SIG-M5 (cell line): ENCODE measurements at places on chromosomes 12 and 14.

GRCh38 chr14:92731622-92732115 lies 16.8 kb downstream of the LGMN start:
- DNase-seq = no peak

GRCh38 chr12:101877806-101878242 lies 444 bp downstream of the DRAM1 start:
- DNase-seq = no peak

DNA sequence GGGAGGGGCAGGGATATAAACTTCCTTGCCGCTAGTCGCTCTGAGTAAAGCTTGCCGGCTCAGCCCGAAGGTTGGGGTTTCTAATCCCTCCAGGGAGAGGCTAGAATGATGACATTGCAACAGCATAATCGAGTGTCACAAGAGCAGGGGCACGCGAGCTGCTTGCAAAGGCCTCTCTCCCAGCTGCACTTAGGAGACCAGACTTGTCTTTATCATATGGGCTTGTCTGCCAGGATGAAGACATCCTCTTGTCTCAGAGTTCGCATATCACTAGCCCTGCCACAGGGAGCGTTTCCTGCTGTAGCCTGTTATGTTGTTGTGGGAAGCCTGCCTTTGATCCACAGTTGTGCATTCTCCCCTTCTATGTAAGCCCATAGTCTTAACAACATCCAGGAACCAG lies 180.0 kb downstream of the ESR2 start:
- no peak for DNase-seq

GRCh38 chr12:106380954-106381353 lies 23.4 kb downstream of the POLR3B start:
- DNase-seq = no peak

GRCh38 chr12:108611884-108612415 lies 14.1 kb upstream of the TMEM119 start:
- no peak for DNase-seq

DNA sequence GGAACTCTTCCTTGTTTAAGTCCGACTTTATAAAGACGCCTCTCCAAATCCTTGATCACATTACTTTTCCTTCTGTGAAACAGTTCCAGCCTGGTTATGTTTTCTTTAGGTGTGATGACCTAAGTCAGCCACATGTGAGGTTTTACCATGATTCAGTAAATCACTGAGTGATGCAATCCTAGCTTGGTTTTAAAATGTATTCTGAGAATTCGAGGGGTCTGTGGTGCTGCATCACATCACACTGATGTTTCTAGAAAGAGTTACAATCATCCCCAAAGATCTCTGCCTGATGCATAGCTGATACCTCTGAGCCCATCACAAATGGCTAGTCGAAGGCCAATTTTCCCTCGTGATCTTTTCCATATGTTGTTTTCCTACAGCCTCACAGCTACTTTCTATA lies 152.7 kb downstream of the ANO2 start:
- DNase-seq = no peak

GRCh38 chr12:51836041-51836826 lies 12.3 kb downstream of the FIGNL2 start:
- DNase-seq = no peak

DNA sequence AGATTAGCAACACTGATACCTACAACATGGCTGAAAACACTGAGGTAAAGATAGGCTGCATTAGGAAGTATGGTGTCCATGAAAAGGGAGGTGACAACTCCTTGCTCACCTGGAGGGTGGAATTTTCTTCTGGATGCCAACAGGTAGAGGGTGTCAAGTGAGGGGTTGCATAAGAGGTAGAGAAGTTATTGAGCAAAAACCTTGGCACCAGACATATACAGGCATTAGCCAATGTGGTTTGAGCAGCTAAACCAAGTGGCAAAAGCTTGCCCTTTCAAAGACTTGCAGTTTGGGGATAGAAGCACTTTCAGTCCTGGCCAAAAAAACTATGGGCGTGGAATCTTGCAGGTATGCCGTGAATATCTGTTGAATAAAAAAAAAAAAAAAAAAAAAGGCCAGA lies 3.8 kb downstream of the RITA1 start:
- DNase-seq = no peak

DNA sequence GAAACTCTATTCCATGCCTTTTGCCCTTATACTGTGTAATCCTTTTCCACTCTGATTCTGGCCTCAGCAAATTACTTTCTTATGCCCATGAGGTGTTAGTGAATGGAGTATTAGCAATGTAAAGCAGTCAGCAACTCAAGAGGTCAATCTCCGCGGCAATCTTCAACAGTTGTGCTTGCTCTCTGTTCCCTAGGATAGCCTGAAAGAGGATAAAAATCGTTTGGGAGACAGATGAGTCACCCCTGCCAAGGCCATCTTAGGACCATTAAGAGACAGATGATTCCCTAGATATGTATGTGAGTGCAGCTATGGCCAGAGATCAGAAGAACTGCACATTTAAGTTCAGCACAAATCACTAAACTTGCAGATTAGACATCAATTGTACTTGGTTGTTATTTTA lies 1145.8 kb downstream of the GALC start:
- no peak for DNase-seq

- no peak for DNase-seq
These were observed 85.1 kb downstream of the DRAM1 start for GRCh38 chr12:101962486-101962885.

- DNase-seq = no peak
These were observed 69.5 kb downstream of the TMEM132C start for GRCh38 chr12:128336204-128337070.

DNA sequence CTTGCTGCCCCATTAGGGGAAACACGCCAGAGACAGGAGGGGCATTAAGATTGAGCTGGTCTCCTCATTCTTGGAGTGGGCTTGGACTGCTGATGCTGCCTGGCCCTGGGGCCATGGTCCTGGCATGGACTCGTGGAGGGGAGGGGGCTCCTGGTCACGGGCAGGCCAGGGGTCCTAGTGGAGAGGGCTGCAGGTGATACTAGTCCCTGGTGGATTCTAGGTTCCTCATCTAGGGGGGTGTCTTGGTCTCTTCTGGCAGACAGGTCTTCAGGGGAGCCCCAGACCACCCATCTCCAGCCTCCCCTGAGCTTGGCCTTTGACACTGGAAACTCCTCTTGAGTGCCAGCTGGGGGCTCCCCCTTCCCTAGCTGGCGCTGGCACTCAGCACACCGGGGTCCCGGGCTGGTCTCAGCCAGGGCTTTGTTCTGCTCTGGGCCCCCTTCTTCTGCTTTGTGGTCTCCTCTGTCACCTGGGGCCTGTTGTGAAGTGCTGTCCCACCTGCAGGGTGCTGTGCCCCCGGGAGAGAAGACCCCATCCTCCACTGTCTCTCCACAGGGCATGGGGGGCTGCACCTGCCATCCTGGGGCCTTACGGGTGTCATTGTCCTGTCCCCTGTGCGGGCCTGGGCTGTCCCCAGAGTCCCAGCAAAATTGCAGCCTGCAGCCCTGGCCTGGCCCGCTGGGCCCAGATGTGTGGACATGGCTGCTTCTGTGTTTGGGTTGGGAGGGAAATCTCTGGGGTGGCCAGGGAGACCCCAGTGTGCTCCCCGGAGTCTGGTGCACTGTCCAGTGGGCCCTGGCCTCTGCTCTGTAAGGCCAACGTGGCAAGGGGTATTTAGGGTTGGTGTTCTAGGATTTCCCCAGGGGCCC lies 2.3 kb downstream of the KIF26A start:
- no peak for DNase-seq

GRCh38 chr12:124298685-124299410 lies 4.0 kb downstream of the RFLNA start:
- DNase-seq = no peak

DNA sequence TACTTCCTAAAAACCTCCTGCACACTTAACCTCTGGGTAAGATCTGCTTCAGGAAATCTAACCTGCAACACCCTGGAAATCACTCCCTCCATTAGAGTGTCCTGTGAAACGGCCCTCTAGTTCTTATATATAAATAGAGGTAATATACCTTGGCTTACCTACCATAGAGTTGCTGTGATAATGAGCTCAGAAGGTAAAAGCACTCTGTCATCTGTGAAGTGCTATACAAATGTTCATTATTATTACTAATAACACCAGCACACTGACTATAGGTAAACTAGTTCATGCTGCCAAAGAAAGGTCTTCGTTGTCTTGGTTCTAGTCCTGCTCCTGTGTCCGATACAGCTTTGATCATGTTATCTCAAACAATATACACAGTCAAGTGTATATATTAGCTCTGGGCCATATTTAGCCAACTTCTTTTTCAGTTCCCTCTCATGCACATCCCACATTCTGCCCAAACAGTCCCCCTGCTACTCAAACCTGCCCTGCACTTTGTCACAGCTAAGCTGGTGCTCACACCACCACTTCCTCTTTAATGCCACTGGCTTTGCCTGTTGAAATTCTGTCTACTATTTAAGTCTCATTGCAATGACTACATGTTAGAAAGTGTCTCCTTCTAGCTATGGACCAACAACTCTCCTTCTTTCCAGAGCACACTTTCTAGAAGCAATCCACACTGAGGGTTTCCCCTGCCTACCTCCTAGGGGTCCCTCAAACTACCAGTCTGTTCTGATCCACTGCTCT lies 5.1 kb downstream of the E2F7 start:
- peak; percentile 93 for DNase-seq

GRCh38 chr12:130796985-130797686 lies 41.9 kb downstream of the STX2 start:
- no peak for DNase-seq
